ENCODE measurements at places on chromosomes 7 and 10.

DNA sequence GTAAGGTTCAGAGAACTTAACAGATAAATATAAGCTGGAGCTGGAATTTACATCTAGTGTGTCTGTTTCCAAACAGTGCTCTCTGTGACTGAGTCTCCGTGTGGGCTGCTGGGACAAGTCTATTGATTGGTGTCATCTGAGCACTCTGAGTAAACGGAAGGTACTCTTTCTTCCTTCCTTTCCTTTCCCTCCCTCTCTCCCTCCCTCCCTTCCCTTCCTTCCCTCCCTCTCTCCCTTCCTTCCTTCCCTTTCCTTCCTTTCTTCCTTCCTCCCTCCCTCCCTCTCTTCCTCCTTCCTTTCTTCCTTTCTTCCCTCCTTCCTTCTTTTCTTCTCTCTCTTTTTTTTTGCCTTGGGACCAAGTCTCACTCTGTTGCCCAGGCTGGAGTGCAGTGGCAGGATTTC, 61.8 kb downstream of the ANKRD61 start:
- DNase-seq = no peak

DNA sequence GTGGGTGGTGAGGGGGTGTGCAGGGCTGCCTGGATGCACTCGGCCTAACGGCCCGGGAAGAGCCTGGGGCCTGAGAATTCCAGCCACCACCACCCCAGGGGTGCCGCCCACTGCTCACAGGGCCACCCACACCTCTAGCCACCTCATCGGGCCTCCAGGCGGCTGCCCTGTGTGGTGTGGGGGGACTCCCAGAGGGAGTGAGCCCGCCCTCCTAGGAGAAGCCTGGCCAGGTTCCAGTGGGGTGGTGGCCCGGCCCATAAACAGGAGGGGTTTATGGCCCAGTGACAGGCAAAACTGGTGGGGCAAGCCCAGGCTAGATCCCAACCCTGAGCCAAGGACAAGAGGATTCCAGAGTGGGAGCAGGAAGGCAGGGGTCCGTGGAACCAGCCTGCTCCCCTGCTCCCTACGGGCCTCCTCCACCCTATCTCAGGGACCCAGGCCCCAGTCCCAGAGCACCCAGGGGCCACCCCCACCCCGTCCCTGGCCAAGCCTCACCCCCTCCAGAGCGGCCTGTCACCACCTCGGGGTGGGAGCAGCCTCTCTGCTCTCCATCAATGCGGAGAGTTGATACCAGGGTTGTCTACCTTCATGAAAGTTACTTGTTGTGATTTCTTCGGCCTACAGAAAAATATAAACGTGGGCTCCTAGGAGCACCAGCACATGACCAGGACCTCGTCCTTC, 20.2 kb upstream of the PDGFA start:
- DNase-seq = no peak

GRCh38 chr10:59823111-59823510, 69.9 kb upstream of the MRLN start:
- peak; percentile 50 for DNase-seq

DNA sequence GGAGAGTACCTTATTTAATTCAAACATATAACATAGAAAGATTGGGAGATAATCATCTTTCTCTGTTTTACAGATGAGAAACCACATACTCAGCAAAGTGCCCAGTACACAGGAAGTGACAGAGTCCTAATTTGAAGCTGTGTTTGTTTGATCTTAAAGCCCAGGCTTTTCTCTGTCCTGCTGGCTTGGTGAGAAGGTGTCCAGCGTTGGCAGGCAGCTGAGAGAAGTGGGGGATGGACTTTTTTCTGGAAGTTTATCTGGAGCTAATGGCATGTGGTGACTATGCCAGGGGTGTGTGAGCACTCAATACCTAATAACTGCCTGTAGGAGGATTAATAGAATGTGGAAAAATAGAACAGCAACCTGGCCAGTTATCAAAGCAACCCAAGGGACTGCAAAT, 60.8 kb downstream of the NPSR1 start:
- DNase-seq = no peak

GRCh38 chr10:77016278-77016815, 621.3 kb downstream of the KCNMA1 start:
- no peak for DNase-seq

- no peak for DNase-seq
Observed at GRCh38 chr10:86981716-86982115, 13.4 kb downstream of the ADIRF start.

- no peak for DNase-seq
Observed at GRCh38 chr7:137606061-137606674, 240.6 kb downstream of the DGKI start.

DNA sequence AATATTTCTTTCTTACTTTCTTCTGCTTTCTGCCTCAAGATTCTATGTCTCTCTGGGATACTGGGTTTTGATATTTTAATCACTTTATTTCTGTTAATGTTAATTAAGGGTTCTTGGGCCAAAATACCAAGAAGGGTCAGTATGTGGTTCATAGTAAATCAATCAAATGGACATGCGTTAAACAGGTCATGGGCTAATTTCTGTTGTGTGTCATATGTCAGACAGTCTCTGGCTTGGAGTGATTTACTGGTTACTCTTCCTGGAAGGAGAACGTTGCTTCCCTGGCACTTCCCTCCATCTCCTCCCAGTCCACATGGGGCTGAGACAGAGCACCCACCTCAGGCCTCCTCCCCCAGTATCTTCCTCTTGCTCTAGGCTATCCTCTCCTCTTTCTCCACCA, 489.1 kb downstream of the SUGCT start:
- DNase-seq = no peak

DNA sequence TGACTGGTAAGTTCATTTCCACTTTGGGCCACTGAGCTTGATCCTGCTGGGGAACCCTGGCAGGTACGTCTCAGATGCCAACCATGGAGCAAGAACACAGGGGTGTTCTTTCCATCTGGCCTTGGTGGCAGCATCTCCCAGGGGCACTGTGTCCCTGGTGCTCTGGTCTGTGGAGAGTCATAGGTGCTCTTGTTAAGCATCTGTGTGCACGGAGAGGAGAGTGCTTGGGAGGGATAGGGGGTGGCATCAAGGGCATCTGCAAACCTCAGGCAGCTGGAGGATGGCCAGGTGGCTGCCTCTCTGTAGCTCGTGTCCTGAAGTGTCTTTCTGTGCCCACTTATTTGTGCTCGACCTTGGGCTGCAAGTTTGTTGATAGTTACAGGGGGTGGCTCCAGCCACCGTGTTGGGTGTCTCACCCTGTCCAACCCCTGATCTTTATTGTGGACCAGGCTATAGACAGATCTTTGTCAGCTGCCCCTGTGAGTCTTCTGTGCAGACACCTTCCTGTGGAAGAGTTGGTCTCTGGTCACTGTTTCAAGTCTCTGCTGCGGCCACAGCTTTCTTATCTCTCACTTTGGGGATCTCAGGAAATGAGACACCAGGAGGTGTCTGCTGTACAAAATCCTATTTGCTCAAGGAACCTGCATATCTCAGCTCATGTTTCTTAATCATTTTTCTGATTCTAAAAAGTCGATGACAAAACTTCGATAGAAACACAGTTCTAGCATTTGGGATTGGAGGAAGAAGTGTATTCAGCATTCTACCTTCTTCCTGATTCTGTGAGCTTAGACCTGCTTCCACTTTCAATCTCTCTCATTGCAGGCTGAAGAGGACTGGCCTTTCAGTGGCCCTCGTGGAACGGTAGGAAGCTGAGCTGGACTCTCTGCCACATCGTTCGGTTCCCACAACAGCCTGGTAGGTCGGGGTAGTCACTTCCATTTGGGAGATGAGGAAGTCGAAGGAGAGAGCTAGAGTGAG, 17.2 kb upstream of the GIMAP8 start:
- no peak for DNase-seq

DNA sequence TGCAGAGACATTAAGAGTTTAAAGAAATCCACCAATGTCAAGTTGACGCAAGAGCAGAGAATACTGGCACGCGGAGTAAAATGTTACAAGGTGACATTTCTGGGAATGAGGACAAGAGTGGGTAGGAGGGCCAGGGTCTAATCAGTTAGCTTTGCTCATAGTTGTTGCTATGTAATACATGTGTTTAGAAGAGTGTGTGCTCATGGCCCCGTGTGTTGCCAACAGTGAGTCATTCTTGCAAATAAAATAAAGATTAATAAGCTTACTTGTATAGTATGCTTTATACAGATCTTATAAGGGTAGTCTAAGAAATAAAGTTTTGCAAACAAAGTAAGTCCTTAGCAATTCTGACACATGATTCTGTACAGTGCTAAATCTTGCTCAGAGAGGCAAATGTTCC, 64.5 kb downstream of the DNMBP start:
- DNase-seq = no peak

DNA sequence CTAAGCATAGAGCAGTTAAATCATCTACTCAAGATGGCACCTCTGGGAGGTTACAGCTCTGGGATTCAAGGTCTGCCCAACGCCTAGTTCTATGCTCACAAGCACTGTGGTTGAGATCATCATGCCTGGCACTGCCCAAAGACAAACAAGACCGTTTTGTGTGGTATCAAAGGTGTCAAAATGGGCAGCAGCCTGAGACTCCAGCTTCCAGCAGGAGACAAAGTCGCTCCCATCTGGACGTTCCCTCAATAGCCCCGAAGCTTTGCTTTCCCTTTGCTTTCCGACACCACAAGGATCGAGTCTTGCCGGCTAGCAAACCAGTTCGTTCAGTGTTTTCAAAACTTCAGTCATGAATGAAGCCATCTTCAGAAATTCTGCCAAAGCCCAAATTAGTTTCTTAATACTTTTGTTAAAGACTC, 5.1 kb downstream of the HABP2 start:
- DNase-seq = no peak

DNA sequence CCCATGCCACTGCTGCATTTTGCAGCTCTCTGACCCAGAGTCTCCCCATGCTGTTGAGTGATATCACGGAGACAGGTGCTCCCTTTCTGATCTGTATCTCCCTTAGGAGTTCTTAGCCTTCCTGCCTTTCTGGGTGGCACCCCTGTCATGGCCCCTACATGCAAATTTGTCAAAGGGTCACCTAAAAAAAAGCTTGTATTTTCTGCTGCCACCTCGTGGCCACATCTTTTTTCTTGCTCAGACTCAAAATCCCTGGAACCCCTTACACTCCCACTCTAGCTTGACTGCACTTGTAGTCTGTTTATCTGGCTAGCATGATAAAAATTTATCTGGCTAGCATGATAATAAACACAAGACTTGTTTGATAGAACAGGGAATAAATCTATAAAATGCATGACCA, 809.1 kb downstream of the SORCS1 start:
- no peak for DNase-seq

DNA sequence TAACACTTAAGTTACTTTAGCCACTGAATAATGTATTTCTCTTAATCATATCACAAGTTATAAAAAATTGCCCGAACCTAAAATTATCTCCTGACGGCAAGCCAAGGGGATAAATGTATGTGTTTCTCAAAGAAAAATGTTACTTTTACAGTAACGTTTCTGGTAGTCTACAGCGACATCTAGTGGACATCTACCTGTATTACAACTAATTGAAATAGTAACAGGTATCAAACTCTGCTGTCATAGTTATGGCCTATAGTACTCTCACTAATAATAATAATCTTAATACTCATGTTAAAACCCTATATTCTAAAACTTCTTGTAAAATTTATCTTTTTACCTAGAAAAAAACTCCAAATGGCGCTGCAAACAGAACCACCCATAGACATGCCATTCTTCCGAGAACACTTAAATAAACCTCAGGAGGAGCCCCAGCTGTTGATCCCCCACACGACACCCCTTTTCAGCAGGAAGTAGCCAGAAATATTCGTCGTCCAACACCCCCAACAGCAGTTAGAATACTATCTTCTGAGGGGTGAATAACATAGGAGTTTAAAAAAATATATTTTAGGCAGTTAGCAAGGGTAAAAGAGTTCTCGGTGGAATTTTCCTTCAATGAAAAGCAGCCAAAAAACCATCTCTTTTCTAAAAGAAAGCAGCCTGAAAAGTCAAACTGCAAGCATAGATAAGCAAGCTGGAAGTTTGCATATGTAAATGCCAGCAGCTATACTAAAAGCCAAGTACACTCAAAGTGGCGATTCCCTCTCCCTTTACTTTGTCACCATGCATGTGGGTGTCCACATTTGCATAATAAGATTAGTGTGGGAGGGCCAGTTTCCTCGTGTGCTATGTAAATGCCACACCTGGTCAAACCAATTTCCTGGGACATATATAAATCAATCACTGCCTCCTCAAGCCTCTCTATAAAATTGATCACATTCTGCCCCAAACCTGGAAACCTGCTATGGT, 40.5 kb upstream of the ZNF107 start:
- DNase-seq = no peak

DNA sequence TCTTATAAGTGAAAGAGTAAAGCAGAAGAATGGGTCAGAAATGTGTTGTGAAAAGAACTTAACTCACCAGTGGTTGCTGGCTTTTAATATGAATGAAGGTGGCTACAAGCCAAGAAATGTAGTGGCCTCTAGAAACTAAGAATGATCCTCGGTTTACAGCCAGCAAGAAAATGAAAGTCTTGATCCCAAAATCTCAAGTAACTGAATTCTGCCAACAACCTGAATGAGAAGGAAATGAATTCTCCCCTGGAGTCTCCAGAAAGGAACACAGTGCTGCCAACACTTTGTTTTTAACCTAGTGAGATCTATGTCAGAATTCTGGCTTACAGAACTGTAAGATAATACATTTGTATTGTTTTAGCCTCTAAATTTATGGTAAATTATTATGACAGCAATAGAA, 193.0 kb downstream of the FZD1 start:
- no peak for DNase-seq

- no peak for DNase-seq
Observed at GRCh38 chr7:116899308-116899707, 36.9 kb downstream of the CAPZA2 start.

DNA sequence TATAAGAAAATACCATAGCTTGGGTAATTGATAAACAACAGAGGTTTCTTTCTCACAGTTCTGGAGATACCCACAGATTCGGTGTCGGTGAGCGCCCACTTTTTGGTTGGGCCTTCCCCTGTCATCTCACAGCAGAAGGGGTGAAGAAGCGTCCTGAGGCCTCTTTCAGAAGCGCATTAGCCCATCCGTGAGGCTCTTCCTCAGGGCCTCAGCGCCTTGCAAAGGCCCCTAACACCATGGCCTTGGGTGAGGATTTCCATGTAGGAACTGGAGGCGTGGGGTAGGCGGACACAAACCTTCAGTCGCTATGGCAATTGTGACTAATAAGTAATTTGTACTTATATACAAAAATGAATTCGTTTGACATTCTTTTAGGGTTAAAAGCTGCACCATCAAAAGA, 316.0 kb downstream of the PTPRN2 start:
- peak; percentile 6 for DNase-seq

DNA sequence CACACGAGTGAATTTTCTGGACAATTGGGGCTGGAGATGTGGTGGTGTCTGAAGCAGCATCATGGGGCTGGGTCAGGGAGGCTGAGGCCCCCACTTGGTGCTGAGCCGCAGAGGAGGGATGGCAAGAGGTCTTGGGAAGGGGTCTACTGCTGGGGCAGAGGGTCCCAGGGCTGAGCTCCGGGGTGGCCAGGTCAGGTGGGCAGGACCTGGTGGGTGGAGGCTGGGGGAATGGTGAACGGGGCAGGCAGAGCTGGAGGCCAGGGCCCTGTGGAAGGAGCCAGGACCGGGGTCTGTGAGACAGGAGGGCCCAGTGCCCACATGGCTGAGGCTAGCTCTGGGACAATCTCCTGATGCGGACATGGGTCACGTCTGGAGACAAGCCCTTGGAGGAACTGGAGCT, 20.4 kb upstream of the LFNG start:
- DNase-seq = no peak

GRCh38 chr10:70652761-70653657, 19.3 kb upstream of the ADAMTS14 start:
- DNase-seq = peak; percentile 82

- no peak for DNase-seq
Observed at GRCh38 chr7:38858259-38858884, 50.6 kb downstream of the VPS41 start.

Data from left ventricle myocardium superior (tissue), 1 donor.